ENCODE measurements at places on chromosomes 4 and X. TPM values are rescaled to one million over a fixed set of nuclear protein-coding genes. Genes with fewer than 3 reads are reported as not detected.

- no peak for DNase-seq
Measured at GRCh38 chr4:787561-787981, 38.4 kb downstream of the CPLX1 start.

DNA sequence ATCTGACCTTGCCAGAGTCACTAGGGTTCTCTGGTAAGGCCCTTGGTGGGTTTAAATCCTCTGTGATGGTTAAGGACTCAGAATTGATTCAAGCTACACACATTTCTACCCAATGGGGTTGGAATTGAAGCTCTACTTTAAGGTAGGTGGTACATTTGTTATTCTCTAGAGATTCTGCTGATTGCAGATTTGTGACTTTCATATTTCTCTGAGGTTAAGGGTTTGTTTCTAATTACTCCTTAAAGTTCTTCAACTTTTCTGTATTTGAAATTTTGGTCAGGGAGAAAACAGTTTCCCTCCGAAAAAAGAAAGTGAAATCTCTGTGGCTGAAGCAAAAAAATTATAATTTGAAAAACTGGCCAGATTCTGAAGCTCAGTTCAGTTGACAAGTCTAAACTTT is 25.8 kb upstream of the USP46 start:
- no peak for DNase-seq

Gene SLC2A9
- polyA plus RNA-seq, result 10.3 TPM

Gene ANOS1
- 10.3 TPM for polyA plus RNA-seq

Gene CYTL1
- polyA plus RNA-seq, result 8.9 TPM

Gene PRRG1
- polyA plus RNA-seq, result 21.8 TPM

Gene MAGEC2
- polyA plus RNA-seq, result not detected

Gene PABPC4L
- 11.3 TPM for polyA plus RNA-seq

Data from left kidney (tissue), 8 donors.